ENCODE measurements at places on chromosomes 12 and 14.

DNA sequence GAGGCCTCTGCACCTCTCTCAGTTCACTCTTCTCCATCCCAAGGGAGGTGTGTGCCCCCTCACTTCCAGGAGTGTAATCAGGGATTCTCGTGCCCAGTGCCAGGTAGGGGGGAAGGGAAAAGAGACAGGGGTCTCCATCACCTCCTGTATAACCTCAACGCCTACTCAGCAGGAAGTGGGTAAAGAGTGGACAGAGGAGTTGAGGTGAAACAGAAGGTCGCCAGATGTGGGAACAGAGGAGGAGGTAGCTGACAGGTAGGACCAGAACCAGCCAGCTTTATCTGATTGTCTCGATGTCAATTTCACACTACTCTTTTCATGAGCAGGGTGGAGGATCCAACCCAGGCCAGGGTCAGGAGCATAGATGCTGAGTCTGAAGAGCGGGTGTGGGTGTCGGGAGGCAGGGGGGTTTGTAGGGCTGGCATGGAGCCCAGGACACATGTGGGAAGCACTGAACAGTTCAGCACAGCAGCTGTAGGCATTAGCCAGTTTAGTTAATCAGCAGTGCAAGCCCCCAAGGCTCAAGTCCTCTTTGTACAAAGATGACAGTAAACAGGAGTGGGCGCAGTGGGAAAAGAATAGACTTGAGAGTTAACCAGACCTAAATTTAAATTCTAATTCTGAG, 213.5 kb downstream of the PELI2 start:
- DNase-seq = no peak

DNA sequence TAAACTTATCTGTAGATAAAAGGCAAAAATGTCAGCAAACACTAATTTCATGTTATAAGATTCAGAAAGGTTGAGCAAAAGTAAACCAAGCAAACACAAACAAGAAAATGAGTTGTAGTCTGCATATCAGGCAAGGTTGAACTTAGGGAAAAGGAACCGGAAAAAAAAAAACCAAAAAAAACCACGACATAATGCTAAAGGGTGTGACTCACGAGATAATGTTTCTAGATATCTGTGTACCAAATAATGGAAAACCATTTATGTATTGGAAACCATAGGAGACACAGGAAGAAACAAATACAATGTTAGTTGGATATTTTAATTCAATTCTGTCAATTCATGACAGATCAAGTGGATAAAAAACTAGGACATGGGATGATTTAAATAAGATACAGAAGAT, 60.5 kb downstream of the GPATCH2L start:
- DNase-seq = no peak

GRCh38 chr12:104412681-104413080, 44.1 kb upstream of the CHST11 start:
- DNase-seq = no peak

DNA sequence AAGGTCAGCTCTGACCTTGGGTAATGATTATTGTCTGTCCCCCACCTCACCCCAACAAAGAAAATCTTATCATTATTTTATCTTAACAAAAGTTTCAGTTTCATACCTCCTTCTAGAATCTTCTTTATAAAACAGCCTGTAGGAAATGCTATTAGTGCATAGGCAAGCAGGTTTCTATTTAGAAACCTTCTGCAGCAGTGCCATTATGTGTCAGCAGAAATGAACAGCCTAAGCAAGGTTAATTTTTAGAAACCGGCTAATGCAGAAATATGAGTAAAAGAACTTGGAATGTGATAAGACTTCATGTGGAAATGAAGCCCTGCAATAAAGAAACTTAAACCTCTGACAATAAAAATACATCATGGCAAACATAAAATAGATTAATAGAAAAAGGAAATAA, 814.4 kb downstream of the FSCB start:
- no peak for DNase-seq

GRCh38 chr14:77097700-77098528, at the start of gene CIPC:
TSS of gene CIPC (plus strand) at chr14:77098258. CDS start at chr14:77105709, 7,451 bp downstream.
- peak; percentile 99 for DNase-seq

DNA sequence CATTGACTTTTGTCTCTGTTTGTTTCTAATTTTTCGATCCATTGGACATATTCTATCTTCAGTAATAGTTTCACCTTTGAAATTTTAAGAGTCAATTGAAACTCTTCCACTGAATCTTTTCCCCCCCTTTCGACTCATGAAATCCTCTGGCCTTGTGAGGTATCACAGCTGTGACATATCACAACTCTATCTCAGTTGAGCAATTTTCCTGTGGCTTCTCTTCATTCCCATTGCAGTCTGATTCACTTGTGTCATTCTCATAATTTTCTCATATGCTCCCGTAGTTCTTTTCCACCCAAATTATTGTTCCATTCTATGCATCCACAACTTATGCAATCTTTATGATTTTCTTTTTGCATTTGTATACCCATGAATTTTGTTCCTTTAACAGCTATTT, 261.6 kb downstream of the DACT1 start:
- no peak for DNase-seq

DNA sequence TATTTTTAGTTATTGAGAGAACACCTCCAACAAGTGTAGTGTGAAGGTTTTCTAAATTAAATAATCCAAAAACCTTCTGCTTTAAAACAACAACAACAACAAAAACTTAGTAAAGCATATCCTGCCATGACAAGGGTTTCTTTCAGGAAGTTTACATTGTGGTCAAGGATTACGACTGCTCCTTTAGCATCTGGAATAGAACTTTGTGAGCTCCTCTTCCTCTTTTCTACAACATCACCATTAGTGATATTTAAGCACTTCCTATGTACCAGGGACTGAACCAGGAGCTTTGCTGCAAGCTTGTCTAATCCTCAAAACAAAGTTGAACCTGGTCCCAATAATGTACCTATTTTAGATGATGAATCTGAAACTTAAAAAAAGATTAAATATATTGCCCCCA, 315.4 kb upstream of the KITLG start:
- no peak for DNase-seq

- DNase-seq = no peak
Observed at GRCh38 chr14:56797569-56798446, 12.5 kb downstream of the OTX2 start.

- no peak for DNase-seq
Observed at GRCh38 chr12:52401526-52401925, 4.6 kb downstream of the KRT82 start.

DNA sequence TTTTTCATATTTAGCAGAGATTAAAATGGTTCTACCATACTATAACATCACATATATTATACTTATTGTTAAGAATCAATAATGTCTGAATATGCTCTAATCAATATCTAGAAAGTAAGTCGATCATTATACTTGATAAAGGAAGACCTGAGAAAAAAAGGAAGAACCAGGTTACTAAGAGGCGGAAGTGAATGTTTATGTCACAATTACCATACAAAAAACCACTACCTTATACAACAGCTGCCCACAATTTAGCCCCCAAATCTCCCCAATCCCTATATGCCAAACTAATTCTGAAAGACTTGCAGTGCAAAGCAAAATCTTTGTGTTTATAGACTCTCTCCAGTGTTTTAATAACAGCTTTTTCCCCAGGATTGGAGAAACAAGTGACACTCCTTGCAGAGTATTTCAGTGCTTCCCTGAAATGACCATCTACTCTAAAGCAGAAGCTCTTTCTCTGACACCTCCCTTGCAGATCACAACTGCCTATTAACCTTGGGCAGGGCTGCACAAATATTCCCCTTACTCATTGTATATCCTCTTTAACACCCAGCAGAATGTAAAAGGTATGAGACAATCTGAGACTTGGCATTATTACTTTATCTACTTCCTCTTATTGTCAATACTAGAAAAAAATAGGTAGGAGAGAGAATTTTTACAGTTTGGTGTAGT, 12.7 kb upstream of the SLC2A3 start:
- no peak for DNase-seq

- no peak for DNase-seq
Observed at GRCh38 chr12:67517181-67517887, 131.2 kb upstream of the DYRK2 start.

GRCh38 chr12:46938071-46938678, 112.4 kb upstream of the SLC38A4 start:
- DNase-seq = no peak

GRCh38 chr12:92735131-92735721, 32.4 kb downstream of the PLEKHG7 start:
- DNase-seq = no peak

- DNase-seq = no peak
Observed at GRCh38 chr12:45203767-45204166, 12.1 kb upstream of the ANO6 start.

GRCh38 chr12:51118706-51119105, 35.3 kb upstream of the CSRNP2 start:
- no peak for DNase-seq

DNA sequence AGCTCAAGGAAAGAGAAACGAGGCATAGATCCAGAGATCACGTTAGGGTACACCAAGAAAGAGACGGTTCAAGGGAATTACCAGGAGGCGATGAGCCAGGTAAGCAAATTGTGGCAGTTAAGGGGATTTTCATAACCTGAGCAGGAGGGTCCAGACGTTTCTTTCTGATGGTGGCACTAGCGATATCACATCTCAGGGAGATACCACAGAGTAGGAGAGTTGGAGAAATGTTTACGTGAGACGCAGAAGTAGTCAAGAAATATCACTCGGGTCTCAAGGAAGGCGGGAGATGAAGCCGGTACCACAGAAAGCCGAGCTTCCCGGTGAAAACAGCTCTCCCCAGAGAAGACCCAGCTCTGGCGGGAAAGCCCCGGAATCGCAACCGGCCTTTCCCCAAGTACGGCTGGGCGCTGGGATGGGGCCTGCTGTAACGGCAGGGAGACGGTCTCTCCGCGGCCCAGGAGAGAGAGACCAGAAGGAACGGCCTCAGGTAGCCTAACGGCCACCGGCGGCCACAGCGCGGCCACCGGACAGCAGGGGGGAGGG, 485 bp downstream of the SENP1 start:
- DNase-seq = peak; percentile 38

- DNase-seq = no peak
Observed at GRCh38 chr12:205026-205425, 8.9 kb downstream of the SLC6A12 start.

DNA sequence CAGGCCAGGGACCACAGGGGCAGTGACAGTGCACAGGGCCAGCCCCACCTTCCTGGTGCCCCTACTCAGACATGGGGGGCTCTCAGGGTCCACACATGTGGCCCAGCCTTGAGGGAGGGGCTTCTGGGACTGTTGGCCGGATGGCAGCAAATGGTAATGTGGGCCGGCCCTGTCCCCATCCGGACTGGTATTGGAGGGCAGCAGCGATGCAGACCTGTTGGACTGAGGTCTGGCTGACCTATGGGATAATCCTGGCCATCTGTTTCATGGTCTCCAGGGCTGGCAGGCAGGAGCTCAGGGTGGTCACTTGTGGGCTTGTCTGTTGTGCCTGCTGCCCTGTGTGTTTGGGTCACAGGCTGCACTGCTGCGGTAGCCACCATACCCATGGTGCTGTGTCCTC, 387.5 kb downstream of the TMEM121 start:
- DNase-seq = no peak

GRCh38 chr12:57759360-57759980, 4.6 kb downstream of the MARCHF9 start:
- peak; percentile 55 for DNase-seq

DNA sequence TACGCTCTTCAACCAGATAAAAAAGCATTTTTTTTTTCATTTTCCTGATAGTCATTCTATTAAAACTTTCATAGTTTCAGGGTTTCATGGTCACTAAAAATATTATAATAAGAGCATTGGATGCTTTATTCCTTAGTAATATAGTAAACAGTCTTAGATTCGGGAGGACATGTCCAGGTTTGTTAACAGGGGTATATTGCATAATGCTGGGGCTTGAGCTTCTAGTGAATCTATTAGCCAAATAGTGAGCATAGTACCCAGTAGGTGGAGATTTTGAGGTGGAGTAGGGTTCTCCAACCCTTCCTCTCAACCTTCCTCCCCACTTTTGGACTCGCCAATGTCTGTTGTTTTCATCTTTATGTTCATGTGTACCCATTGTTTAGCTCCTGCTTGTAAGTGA, 277.4 kb upstream of the RGS6 start:
- no peak for DNase-seq

DNA sequence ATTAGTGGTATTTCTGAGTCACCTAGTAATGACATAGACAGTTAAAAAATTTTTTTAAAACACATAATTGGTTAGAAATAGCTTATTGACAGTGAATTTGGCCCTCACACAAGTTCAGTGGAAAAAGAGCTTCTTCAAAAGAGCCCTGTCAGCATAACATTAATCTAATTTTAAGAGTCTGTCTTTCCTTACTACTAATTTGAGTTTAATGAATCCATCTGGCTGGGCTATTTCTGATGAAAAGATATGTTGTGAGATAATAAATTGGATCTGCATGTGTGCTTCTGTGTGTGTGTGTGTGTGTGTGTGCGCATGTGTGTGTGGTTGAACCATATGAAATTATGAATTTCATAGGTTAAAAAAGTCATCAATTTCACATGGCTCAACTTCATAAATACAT, 1045.2 kb downstream of the FLRT2 start:
- no peak for DNase-seq

- no peak for DNase-seq
Observed at GRCh38 chr12:2456122-2456812, 338.5 kb upstream of the FKBP4 start.

DNA sequence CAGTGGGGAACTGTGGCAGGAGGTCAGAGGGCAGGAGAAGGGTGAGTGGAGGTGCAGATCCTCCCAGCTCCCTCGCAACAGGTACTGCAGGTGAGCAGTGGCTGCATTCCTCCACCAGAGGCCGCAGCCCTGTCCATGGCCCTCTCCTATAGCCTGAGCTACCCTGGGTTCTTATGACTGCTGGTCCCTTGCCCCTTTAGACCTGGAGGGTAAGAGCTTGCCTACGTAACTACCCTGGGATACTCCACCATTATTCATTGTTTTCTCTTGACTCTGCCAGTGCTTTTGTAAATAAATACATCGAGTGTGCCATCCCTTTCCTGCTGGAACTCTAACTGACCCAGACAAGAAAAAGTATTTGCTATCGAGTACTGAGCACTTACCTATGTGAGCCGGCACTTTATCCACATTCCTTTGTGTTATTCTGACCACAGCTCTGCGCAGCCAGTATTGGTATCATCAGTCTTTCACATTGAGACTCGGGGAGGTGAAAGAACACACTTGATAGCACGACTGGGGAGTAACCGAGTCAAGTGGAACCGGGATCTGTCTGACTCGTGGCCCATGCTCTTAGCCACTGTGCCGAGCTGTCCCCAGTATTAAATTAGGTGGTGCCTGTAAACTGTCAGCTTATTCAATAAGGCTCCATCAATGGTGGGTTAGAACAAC, 38.5 kb downstream of the LTBP2 start:
- no peak for DNase-seq
